ENCODE measurements at places on chromosomes 6 and 20. TPM values are rescaled to one million over a fixed set of nuclear protein-coding genes. Genes with fewer than 3 reads are reported as not detected.

RUNX2 gene
- 0.52 TPM for total RNA-seq

BTN1A1 gene
- total RNA-seq, result not detected

SLC17A1 gene
- total RNA-seq, result not detected

C20orf144 gene
- not detected for total RNA-seq

TTI1 gene
- total RNA-seq, result 22.4 TPM

SLC17A2 gene
- not detected for total RNA-seq

VSX1 gene
- total RNA-seq, result not detected

CFB gene
- total RNA-seq, result 3.7 TPM

ADGRG6 gene
- 26.1 TPM for total RNA-seq

FRK gene
- 1.6 TPM for total RNA-seq

KCNQ5 gene
- 0.52 TPM for total RNA-seq

BMP2 gene
- 2.6 TPM for total RNA-seq

SPATA25 gene
- 2.6 TPM for total RNA-seq

HSPA1A gene
- total RNA-seq, result 133 TPM

CST5 gene
- not detected for total RNA-seq

SUMO4 gene
- 0.52 TPM for total RNA-seq
